ENCODE measurements at places on chromosomes 1 and 21.

DNA sequence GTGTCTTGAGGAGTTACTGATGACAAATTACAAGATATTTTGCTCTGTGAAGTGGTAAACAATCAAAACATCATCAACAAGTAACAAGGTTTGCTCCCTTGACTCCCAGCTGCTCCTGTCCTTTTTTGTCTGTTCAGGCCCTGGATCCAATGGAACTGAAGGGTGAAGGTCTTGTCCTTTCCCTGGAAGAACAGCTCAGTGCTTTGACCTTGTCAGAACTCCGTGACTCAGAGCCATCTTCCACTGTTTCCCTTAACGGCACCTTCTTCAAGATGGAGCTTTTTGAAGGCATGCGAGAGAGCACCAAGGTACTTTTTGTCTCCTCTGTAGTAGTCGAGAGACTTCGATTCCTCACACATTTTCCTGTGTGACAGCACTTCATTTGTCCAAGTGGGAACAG lies 29.0 kb downstream of the TRIM45 start:
- peaks cover 43% of the 10 kb centered on the region for H3K4me1 ChIP-seq
- H3K27me3 ChIP-seq: no peaks in the 10 kb centered on the region
- peaks cover 7% of the 10 kb centered on the region for H3K36me3 ChIP-seq
- DNase-seq: no peak
- H3K4me3 ChIP-seq: no peak overlapping the region

- H3K4me1 ChIP-seq: no peaks in the 10 kb centered on the region
- no peaks in the 10 kb centered on the region for H3K36me3 ChIP-seq
- no peak overlapping the region for H3K4me3 ChIP-seq
- peaks cover 40% of the 10 kb centered on the region for H3K27me3 ChIP-seq
- H3K27ac ChIP-seq: no peak overlapping the region
Measured at GRCh38 chr1:31470794-31471315, 57.8 kb downstream of the SERINC2 start.

GRCh38 chr1:119917304-119918055 lies 21.2 kb upstream of the ADAM30 start:
- H3K36me3 ChIP-seq: peaks cover 98% of the 10 kb centered on the region
- H3K4me1 ChIP-seq: no peaks in the 10 kb centered on the region
- DNase-seq: no peak
- no peak overlapping the region for H3K4me3 ChIP-seq
- H3K27me3 ChIP-seq: no peaks in the 10 kb centered on the region

GRCh38 chr1:37392051-37392450 lies 82.3 kb upstream of the ZC3H12A start:
- DNase-seq: peak; percentile 59
- H3K36me3 ChIP-seq: no peaks in the 10 kb centered on the region
- H3K27me3 ChIP-seq: peaks cover 3% of the 10 kb centered on the region
- H3K4me1 ChIP-seq: no peaks in the 10 kb centered on the region

GRCh38 chr1:62318756-62319544 lies at the start of gene KANK4:
TSS of gene KANK4 (minus strand) at chr1:62319434. CDS start at chr1:62281564, 37,870 bp downstream.
- no peak within 1 kb of the TSS for H3K27ac ChIP-seq
- H3K36me3 ChIP-seq: no peaks in the 10 kb centered on the region
- no peak within 1 kb of the TSS for H3K4me3 ChIP-seq
- H3K4me1 ChIP-seq: peaks cover 2% of the 10 kb centered on the region
- no peak for DNase-seq

GRCh38 chr1:24465638-24466037 lies 37.0 kb upstream of the RCAN3 start:
- H3K27ac ChIP-seq: no peak overlapping the region
- H3K36me3 ChIP-seq: peaks cover 14% of the 10 kb centered on the region
- H3K27me3 ChIP-seq: no peaks in the 10 kb centered on the region
- peaks cover 3% of the 10 kb centered on the region for H3K4me1 ChIP-seq

DNA sequence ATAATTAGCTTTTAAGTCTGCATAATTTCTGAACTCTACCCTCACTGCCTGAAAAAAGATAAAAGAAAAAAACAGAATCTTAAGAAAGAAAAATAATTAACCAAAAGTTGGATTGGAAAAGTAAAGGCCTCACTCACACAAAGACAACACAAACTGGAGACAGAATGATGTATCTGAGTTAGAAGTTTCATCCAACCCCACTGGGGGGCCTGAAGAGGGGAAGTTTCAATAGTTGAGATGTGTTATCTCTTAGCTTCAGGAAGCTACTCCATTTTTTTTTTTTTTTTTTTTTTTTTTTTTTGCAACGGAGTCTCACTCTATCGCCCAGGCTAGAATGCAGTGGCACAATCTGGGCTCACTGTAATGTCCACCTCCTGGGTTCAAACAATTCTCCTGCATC lies 19.9 kb downstream of the SYDE2 start:
- H3K4me3 ChIP-seq: no peak overlapping the region
- H3K27me3 ChIP-seq: no peaks in the 10 kb centered on the region
- no peaks in the 10 kb centered on the region for H3K36me3 ChIP-seq
- no peaks in the 10 kb centered on the region for H3K4me1 ChIP-seq
- DNase-seq: no peak

DNA sequence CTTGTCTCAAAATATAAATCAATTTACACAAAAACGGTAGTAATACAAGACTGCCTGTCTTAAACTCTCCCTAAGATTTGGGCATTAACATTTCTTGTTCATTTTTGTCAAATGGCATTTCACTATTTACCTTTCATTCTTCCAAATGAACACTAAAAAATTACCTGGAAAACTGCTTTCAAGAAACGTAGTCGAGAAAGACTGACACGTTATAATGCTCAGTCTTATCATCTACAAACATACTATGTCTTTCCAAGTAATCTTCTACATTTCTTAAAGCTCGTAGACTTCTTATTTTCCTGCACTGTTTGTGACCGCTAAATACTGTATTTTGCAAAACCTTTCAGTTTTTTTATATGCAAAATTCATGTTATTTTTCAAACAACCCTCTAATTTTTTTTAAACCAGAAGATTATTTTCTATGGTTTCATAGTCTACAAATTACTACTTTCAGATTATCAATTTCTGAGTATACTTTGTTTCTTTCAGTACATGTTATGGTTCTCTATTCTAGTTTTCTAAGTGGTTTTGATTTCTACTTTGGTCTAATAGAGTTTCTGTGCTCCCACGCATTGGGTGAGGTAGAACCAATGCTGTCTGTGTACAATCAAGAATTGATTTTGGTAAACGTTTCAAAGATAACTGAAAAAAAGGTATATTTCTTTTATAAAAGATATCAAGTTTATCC lies 336.4 kb downstream of the SMYD3 start:
- H3K27ac ChIP-seq: no peak overlapping the region
- no peak for DNase-seq
- H3K4me1 ChIP-seq: no peaks in the 10 kb centered on the region

DNA sequence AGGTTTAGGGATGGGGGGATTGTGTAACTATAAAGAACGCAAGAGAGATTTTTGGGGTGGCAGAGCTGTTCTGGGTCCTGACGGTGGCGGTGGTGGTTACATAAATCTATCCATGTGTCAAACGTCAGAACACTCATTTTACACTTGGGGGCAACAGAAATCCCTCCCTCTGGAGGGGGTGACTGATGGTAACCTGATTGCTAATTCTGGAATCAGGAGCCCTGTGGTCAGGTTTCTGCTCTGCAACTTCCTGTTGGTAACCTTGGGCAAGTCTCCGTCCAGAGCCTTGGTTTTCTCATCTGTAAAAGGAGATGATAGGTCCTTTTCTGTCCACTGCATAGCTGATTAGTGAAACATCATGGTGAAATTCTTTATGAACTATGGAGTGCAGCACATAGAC lies 40.9 kb downstream of the ALPL start:
- no peaks in the 10 kb centered on the region for H3K36me3 ChIP-seq
- no peak overlapping the region for H3K27ac ChIP-seq
- no peak for DNase-seq
- no peak overlapping the region for H3K4me3 ChIP-seq

- H3K36me3 ChIP-seq: no peaks in the 10 kb centered on the region
- no peak overlapping the region for H3K27ac ChIP-seq
- no peaks in the 10 kb centered on the region for H3K27me3 ChIP-seq
- H3K4me3 ChIP-seq: no peak overlapping the region
- no peak for DNase-seq
Measured at GRCh38 chr1:196317535-196318522, 290.4 kb downstream of the KCNT2 start.

DNA sequence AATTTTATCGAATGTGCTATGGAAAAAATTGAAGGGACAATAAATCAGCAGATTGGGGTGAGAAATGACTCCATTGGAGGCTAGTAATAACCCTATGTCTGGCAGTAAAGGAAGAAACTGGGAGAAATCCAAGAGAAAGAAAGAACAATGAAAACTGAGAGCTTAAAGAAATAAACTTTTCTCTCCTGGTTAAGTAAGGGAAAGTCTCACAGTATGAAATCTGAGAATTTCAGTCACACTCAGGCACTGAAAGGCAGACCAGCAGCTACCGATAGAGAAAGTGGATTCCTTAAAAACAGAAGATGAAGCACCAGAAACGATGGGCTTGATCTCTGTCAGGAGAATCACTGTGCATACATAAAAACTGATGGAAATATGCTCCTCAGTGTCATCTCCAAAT lies 404.2 kb downstream of the PLPP3 start:
- no peak overlapping the region for H3K4me3 ChIP-seq
- H3K36me3 ChIP-seq: no peaks in the 10 kb centered on the region
- H3K27me3 ChIP-seq: no peaks in the 10 kb centered on the region
- DNase-seq: no peak
- H3K4me1 ChIP-seq: peaks cover 15% of the 10 kb centered on the region

DNA sequence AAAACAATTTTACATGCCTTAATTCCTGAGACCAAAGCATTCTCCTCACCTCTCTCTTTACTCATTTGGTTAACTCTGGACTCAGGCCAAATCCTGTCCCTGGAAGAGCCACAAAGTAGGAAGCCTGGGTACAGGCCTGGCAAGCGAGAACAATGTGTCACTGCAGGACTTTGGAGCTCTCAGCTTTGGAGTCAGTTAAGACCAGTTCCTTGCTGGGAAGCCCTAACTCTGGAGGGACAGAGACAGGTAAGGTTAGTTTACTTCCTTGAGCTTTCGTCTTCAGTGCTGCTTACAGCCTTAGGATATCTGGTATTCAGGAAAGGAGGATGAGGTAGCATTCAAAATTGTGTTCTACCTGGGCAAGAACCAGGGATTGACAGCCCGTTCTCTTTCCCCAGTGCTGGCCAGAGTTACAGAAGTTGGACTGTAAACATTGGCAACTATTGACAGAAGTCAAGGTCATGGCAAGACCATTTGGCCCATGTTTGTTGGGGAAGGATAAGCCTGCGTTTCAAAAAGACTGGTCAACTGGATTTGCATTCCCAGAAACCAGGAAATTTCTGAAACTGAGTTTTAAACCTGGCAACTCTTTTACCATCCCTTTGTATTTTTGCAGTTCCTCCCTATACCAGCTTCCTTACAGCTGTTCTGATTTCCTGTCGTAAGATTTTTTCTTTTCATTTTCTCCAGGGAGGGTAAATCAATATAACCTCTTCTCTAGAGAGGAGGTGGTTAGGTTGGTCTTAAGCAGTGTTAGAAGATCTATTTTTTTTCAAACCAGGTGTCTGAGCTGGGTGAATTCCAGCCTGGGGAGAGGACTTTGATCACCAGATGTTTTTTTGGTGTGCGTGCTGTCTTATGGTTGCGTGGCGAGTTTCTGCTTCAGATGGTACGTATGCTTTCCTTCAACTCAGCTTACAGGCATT lies at the start of gene C4BPB:
TSS of gene C4BPB (plus strand) at position 160 of the 926 bp plus-strand sequence. CDS start at position 832, 672 bp downstream.
- no peak within 1 kb of the TSS for H3K27ac ChIP-seq
- peaks cover 8% of the 10 kb centered on the region for H3K27me3 ChIP-seq
- DNase-seq: no peak

GRCh38 chr21:45376459-45377324 lies 28.3 kb upstream of the COL18A1 start:
- peak; percentile 91 for DNase-seq
- H3K4me1 ChIP-seq: no peaks in the 10 kb centered on the region
- no peaks in the 10 kb centered on the region for H3K36me3 ChIP-seq
- peaks cover 5% of the 10 kb centered on the region for H3K27me3 ChIP-seq
- H3K27ac ChIP-seq: no peak overlapping the region

GRCh38 chr1:217078078-217078690 lies 355.0 kb upstream of the ESRRG start:
- no peak overlapping the region for H3K27ac ChIP-seq
- no peaks in the 10 kb centered on the region for H3K27me3 ChIP-seq
- no peak overlapping the region for H3K4me3 ChIP-seq
- DNase-seq: no peak

- H3K36me3 ChIP-seq: no peaks in the 10 kb centered on the region
- peak; percentile 89 for DNase-seq
- H3K27ac ChIP-seq: no peak overlapping the region
- peak overlapping the region; percentile 65 for H3K4me3 ChIP-seq
Measured at GRCh38 chr1:100539836-100540536, 2.0 kb downstream of the GPR88 start.

DNA sequence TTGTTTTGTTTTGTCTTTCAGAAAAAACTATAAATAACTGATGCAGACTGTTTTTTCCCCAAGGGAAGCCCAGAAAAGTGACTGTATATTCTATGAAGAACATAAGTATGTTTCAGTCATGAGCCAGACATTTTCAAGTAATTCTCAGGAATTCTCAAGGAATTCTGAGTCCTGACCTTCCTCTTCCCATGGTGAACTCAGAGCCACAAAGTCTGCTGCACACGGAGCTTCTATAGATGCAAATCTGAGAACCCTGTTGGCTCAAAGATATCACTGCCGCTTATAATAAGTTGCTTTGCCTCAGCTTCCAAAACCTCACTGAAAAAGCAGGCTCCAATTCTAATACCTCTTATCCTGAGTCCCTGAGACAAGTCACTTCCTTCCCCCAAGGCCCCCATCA lies 418.5 kb upstream of the RUNX1 start:
- H3K27me3 ChIP-seq: no peaks in the 10 kb centered on the region
- H3K27ac ChIP-seq: peak overlapping the region; percentile 21
- no peaks in the 10 kb centered on the region for H3K36me3 ChIP-seq
- H3K4me3 ChIP-seq: no peak overlapping the region

DNA sequence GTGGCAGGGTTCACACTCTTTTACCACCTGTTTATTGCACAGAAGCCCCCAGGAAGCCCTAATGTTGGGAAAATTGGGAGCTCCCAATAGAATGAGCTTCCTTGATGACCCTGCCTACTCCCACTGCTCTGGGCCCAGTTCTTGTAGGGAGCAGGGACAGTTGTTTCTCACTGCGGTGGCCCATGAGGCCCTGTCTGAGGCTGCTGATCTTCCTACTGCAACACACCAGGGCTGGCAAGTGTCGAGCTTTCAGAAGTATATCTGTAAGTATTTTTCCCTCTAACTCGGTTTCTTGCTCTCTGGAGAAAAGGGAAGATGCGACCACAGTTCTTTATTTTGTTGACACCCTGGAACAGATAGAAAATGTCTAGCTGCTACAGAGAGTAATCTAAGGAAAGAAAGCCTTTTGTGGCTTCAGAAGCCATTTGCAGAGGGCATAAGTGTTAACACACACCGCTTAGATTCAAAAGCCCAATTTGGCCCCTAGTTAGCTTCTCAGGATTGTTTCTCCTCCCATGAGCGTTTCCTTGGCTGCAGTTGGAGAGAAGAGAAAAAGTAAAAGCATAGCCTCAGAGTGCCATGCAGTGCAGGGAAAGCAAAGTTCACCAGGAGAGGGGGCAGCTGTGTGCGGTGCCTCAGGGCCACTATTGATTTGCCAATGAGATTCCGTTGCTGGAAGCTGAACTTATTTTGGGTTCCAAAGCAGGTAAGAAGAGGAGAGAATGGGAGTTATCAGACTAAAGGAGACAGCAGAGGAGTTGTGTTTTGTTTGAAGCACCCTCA lies 102.6 kb downstream of the SELENOF start:
- no peaks in the 10 kb centered on the region for H3K27me3 ChIP-seq
- H3K4me1 ChIP-seq: no peaks in the 10 kb centered on the region
- no peak for DNase-seq
- no peak overlapping the region for H3K27ac ChIP-seq
- no peaks in the 10 kb centered on the region for H3K36me3 ChIP-seq

All from osteoblast (primary cell).